ENCODE measurements at places on chromosomes 7 and 10. TPM values are rescaled to one million over a fixed set of nuclear protein-coding genes. Genes with fewer than 3 reads are reported as not detected.
A peak's percentile ranks its signal among the peaks of the same experiment; 100 is the strongest.

GRCh38 chr10:132158823-132159222 lies 27.9 kb upstream of the DPYSL4 start:
- no peak for DNase-seq

DNA sequence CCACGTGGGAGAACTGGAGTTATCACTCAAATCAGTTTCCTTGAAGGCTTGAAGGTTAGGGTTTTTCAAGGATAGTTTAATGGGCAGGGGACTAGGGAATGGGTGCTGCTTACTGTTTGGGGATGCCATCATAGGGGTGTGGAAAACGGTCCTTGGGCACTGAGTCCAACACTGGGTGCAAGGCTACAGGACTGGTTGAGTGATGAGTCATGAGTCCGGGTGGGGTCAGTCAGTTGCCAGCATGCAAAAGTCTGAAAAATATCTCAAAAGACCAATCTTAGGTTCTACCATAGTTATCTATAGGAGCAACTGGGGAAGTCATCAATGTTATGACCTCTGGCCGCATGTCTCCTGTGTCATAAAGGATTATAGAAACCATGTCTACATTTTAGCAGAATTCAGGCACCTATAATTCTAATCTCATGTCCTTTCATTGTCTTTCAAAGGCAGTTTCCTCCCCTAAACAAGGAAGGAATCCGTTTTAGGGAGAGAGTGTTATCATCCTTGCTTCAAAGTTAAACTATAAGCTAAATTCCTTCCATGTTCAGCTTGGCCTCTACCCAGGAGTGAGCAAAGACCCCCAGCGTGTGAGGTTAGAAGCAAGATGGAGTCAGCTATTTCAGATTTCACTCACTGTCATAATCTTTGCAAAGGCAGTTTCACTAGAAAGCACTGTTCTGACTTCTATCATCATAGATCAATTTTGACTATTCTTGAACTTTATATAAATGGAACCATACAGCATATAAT lies 94.5 kb downstream of the COL26A1 start:
- no peak for DNase-seq

DNA sequence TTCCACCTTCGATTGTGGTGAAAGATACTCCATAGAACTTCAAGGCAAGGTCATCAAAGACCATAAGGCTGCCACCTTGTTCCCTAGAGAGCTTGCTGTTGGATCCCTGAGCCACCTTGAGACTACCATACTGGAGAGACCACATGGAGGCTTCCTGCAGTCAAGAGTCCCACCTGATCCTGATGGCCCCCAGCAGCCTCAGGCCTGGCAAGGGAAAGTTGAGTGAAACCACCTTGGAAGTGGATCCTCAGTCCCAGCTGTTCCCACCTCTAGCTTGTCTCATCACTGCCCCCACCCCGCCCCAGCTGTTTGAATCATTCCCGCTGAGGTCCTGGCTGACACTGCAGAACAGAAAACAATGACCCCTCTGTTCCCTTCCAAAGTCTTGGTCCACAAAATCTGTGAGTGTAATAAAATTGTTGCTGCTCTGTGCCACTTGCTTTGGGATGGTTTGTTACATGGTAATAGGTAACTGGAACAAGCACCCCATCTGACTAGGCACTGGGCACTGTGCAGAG lies 32.0 kb downstream of the PRLHR start:
- DNase-seq, result no peak

- no peak for DNase-seq
Measured at GRCh38 chr7:112981966-112982365, 104.7 kb downstream of the GPR85 start.

DNA sequence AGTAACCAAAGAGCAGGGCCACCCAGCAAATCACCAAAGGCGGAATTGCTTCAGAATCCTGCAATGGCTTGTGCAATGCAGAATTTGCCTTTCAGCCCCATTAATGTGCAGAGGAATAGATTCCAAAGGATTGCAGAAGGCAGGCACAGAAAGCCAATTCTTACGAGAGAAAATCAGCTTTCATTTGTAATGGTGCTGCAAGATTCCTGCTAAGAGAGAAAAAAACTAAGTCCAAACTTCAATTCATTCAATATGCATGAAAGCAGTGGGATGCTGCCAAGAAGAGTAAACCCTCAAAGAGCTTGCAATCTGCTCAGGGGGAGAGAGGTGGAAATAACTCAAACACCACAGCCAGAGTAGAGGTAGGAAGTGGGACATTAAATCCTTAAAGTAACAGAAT lies 70.4 kb downstream of the ENO4 start:
- DNase-seq, result no peak

DNA sequence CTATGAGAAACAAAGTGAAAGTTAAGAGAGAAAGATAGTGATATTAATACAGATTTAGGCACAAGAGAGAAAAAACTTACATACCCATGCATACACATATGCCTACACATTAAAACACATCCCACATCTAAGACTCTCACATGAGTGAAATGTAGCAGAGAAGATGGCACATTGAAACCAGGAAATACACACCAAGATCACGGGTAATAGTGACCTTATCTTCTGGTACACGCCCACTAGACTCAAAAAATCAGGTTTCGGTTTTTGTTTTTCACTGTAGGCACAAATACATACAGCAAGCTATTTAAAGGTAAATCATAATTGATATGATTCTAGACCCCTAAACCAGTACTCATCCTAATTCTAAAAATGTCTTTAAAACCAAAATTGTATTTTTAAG lies 225.2 kb upstream of the TAC1 start:
- no peak for DNase-seq

DNA sequence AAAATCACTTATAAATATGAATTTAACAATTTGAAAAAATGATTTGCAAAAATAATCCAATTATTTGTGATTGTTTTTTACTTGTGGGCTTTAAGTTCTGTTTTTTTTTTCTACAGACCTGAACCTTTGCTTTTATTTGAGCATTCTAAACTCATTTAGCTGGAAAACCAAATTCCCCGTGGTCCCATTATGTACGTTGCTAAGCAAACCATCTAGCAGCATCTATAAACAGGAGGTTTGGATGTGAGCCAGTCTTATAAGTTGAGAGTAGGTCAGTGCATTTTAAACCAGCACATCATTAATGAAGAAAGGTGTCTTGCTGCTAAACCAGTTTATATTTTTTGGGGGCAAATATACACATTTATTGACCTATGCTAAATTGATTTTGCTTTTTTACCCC lies 77.3 kb downstream of the LRRN3 start:
- DNase-seq, result peak; percentile 57

- DNase-seq, result no peak
Measured at GRCh38 chr10:43041422-43042342, 35.2 kb upstream of the RET start.

- no peak for DNase-seq
Measured at GRCh38 chr10:33520223-33520622, 185.8 kb upstream of the NRP1 start.

DNA sequence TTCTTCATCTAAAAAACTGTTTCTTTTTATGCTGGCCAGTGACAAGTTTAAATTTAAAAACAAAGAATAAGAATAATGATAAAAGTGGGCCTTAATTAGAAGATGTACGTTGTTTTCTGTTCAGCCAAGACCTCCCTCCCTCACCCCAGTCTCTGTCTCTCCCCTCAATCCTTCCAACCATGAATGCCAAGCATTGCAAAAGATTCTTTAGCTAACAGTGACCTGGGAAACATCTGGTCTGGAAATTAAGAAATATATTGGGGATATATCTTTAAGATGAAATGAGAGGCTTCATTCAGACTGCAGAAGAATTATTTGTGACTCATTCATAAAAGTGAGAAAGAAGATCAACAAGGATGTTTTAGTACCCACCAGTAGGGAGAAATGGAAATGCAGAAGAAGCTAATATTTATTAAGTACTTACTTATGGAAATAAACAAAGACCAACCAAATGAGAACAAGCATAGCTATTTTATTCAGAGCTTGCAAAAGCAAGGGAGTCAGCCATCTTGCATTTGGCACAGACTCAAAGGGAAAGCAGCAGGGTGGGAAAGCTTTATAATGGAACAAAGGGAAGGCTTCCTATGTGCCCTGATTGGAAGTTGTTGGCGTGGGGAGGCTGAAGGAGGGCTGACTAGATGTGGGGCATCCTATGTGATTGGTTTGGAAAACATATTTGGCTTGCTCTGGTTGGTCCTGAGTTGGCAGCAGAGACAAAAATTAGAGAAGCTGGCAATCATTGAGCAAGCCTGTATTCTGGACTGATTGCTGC lies 595.4 kb upstream of the GHITM start:
- no peak for DNase-seq

- no peak for DNase-seq
Measured at GRCh38 chr10:116691635-116692034, 50.7 kb downstream of the HSPA12A start.

DNA sequence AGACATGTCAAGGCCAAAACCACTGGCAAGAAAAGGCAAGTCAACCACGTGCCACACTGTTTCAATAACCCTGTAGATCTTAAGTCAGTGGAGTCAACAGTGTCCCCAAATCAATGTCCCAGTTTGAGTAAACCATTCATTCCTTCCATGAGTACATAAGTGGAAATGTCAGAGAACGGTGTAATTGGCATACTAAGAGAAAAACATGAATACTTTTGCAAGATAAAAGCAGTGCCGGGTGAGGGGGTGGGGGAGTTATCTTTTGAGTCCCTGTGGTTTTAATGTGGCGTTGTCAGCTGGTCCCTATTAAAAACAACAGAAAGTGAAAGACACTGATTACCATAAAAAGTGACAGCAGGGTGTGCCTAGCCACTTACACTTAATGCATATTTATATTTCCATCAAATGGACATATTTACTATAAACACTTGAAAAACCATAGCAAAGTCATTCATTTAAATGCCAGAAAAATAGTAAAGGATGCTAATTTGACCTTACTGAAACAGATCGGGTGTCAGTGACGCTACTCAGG lies 37.8 kb downstream of the RSU1 start:
- DNase-seq, result no peak

GRCh38 chr7:65317372-65317771 lies 56.3 kb upstream of the ZNF92 start:
- DNase-seq, result no peak

DNA sequence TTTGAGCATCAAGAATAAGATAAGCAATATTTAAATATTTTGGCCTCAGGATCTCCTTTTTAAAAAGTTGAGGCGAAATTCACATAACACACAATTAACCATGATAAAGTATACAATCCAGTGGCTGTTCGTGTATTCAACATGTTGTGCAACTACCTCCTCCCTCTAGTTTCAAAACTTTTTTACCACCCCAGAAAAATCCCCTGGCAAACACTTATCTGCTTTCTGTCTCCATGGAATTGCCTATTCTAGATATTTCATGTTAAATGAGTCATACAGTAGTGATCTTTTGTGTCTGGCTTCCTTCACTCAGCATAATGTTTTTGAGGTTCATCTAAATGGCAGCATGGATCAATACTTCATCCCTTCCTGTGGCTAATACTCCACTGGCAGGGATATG lies 31.8 kb upstream of the IL15RA start:
- no peak for DNase-seq

The CARD11 gene
- polyA plus RNA-seq, result 1.9 TPM

The TAS2R41 gene
- not detected for polyA plus RNA-seq

The PLAC9 gene
- polyA plus RNA-seq, result 29.1 TPM

The ACTL6B gene
- polyA plus RNA-seq, result 0.09 TPM

DNA sequence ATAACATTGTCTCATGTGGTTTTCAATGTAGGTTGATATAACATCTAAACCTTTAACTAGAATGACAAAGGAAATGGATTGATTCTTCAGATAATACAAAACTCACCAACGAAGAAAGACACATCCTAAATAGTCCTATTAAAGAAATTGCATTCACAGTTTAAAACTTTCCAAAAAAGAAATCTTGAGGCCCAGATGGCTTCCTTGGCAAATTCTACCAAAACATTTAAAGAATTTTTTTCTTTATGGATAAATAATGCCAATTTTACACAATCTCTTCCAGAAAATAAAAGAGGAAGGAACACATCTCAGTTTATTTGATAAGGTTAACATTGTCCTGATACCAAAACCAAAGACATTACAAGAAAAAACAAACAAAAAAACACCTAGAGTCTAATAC lies 349.5 kb downstream of the CALN1 start:
- DNase-seq, result no peak

The CYP17A1 gene
- 4.6 TPM for polyA plus RNA-seq

DNA sequence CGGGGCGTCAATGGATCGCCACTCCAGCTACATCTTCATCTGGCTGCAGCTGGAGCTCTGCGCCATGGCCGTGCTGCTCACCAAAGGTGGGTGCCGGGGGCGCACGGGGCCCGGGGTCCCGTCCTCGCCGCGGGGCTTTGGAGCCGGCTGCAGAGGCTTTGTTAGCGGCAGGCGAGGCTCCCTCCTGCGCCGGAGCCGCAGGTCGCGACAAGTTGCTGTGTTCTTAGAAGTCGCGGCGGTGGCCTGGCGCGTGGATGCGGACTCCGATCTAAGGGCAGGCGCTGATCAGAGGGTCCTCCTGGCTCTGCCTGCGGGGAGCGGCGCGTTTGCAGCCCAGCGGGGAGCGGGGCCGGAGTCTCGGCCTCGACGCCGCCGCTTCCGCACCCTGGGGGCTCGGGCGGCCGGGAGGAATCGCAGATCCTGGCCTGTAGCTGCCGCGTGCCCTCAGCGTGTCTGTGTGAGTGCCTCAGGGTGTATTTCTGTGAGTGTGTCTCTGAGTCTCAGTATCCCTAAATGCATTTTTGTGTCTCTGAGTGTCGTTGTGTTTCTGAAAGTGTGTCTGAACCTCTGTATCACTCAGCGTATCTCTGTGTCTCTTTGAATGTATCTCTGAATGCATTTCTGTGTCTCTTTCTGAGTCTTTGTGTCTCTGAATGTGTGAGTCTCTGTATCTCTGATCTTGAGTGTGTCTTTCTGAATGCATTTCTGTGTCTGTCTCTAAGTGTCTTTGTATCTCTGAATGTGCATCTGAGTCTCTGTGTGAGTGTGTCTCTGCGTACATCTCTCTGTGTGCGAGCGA lies 766 bp downstream of the BAMBI start:
- no peak for DNase-seq

DNA sequence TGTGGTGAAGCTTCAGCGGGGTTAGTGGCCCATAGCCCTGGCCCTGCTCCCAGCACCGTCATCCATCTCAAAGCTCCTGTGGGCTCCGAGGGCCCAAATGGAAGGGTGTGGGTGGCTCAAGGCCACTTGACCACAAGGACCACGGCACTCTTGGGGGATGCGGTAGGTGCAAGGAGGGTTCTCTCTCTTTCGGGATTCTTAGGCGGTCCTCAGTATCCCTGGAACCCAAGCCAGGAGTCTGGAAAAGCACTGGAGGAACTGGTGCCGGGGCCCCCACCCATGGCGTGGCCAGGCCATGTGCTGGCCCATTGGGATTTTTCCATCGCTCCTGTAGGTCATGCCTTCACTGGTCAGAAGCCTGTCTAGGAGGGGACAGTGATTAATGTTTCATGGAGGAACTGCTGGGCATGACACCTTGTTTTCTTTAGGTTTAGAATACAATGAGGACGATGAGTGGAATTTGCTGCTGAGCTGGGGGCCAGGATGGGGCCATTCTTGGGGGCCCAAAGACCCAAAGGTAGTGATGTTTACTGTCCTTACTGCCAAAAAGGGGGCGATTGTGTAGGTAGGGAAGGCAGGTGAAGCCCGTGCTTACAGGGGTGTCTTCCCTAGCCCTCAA lies 16.7 kb downstream of the AQP1 start:
- DNase-seq, result no peak

DNA sequence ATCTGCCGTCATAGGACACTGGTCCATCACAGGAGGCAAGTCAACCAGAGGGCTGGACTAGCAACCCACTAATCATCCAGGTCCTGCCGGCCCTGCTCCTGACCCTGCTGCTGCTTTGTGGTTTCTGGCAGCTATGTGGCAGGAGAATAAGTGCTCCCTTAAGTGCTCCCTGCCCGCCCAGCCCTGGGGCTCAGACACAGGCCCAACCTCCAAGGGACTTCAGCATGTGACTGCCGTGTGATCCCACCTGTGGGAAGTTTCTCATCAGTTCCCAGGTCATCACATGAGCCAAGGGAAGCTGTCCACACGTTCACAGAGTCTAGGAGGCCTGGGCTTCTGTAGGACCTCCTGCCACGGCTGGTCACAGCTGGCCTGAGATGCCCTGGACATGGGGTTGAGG lies 34.2 kb upstream of the ZNF488 start:
- no peak for DNase-seq

Data from renal pelvis (tissue), 12 donors.